Dermis blood vessel endothelial cell (primary cell): ENCODE measurements at places on chromosomes 4 and X. TPM values are rescaled to one million over a fixed set of nuclear protein-coding genes. Genes with fewer than 3 reads are reported as not detected.
A peak's percentile ranks its signal among the peaks of the same experiment; 100 is the strongest.

Gene SULT1E1
- 1.2 and 2.4 TPM in 2 replicates for total RNA-seq

Gene FRAS1
- 0.85 and 1.7 TPM in 2 replicates for total RNA-seq

Gene MAGEA8
- not detected in 2 replicates for total RNA-seq

- no peak for DNase-seq
These were observed 106.3 kb downstream of the GC start for GRCh38 chr4:71677568-71677967.

- DNase-seq: no peak
These were observed 1.3 kb upstream of the ARX start for GRCh38 chrX:25016938-25017598.

- no peak for DNase-seq
These were observed 19.6 kb upstream of the TCEAL4 start for GRCh38 chrX:103565752-103566151.

DNA sequence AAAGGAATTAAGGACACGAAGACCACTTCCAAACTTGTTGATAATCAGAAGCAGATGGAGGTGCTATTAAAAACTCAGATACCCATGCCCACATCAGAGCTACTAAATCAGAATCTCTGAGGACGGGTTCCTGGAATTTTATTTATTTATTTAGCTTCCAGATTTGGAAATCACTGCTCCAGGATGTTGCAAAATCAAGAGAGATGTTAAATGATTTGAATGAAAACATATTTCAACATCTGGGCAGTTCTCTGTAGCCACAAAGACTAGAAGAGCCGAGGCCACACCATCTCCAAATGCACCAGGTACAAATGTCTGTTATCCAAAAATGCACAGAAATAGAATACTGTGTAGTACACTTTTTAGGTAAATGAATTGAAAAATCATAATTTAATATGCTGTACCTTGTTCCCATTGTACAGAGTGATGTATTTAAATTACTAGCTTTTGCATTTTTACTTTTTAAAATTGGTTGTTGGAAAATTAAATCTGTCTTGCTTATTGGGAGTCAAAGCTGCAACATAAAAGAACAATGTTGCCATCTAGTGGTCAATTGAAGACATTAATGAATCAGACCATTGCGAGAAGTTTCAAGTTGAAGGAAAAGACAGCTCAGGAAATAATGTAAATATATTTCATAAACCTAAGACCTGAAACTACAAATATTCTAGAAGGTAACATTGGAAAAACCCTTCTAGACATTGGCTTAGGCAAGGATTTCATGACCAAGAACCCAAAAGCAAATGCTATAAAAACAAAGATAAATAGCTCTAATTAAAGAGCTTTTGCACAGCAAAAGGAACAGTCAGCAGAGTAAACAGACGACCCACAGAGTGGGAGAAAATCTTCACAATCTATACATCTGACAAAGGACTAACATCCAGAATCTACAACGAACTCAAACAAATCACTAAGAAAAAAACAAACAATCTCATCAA, 151.3 kb upstream of the TTC29 start:
- peak; percentile 72 for DNase-seq

DNA sequence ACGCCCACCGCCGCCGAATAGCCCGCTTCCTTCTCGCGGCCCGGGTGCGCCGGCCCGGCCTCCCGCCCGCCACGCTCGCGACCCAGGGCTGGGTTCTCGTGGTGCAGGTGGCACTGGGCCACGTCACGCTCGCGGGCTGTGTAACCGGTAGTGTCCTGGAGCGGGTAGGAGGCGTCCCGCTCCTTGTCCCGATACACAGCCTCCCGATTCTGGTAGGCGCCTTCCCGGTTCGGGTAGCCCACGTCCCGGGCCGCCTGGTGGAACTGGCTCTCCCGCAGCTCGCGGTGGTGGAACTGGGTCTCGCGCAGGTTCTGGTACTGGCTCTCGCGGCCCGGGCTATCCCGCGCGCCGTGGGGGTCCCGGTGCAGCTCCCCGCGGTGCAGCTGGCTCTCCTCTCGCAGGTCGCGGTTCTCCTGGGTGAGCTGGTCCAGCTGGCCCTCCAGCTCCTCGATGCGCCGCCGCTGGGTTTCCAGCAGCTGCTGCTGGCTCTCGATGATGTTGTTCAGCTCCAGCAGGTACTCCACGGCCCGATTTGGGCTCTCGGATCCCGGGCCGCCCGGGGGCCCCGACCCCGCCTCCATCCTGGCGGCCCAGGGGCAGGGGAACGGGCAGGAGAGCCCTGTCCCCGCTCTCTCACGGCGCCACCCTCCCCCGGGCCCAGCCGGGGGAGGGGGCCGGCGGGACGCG, 39.3 kb upstream of the IQSEC2 start:
- DNase-seq: no peak
